ENCODE measurements at places on chromosomes 16 and 17.

- DNase-seq: no peak
These were observed 52.6 kb downstream of the CCDC57 start for GRCh38 chr17:82160075-82160474.

DNA sequence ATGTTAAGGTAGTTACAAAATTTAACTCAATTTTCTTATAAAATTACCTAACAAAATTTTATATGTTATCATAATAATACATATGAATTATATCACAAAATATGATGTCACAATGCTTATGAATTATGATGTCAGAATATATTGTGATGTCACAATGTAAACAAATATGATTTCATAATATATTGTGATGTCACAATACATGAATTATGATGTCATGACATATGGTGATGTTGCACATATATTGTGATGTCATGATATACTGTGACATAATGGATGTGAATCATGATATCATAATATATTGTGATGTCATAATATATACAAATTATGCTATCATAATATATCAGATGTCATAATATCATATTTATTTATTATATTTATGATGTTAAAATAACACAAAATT lies 1879.9 kb downstream of the TP53TG3F start:
- no peak for DNase-seq

DNA sequence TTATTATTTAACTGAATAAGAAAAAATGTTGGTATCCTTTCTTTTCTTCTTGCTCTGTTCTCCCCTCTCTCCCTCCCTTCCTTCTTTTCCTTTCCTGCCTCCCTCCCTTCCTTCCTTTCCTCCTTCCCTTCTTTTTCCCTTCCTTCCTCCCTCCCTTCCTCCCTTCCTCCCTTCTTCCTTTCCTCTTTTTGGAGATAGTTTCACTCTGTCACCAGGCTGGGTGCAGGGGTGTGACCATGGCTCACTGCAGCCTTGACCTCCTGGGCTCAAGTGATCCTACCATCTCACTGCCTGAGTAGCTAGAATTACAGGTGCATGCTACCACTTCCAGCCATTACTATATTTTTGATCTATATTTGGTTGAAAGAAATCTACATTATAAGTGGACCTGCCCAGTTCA lies 5.7 kb upstream of the RUSF1 start:
- no peak for DNase-seq

DNA sequence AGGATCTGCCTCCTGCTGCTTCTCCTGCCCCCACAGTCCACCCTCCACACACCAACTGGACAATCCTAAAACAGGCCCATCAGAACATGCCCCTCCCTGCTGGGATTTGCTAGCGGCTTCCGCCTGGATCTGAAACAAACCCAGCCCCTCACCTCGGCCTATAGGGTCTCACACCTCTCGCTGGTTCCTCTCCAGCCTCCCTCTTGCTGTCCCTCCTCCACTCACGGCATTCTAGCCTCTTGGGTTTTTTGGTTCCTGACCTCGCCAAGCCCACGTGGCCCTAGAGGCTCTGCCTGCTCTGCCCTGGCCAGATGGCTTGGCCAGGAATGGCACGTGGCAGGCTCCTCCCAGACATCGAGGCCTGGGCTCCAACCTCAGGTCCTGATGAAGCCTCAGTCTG lies 15.7 kb upstream of the MTSS2 start:
- DNase-seq: no peak

DNA sequence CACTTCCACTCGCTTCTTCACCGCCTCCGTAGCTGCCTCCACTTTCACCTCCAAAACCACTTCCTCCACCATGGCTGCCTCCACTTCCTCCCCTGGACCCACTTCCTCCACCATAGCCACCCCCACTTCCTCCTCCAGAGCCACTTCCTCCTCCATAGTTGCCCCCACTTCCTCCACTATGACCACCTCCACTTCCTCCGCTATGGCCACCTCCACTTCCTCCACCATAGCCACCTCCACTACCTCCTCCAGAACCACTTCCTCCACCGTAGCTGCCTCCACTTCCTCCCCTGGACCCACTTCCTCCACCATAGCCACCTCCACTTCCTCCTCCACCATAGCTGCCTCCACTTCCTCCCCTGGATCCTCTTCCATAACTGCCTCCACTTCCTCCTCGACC lies 4.5 kb downstream of the KRT9 start:
- no peak for DNase-seq

- DNase-seq: no peak
These were observed 883.3 kb downstream of the CDH11 start for GRCh38 chr16:64238571-64238970.

- DNase-seq: no peak
These were observed 203.0 kb upstream of the DYNLRB2 start for GRCh38 chr16:80337786-80338185.

DNA sequence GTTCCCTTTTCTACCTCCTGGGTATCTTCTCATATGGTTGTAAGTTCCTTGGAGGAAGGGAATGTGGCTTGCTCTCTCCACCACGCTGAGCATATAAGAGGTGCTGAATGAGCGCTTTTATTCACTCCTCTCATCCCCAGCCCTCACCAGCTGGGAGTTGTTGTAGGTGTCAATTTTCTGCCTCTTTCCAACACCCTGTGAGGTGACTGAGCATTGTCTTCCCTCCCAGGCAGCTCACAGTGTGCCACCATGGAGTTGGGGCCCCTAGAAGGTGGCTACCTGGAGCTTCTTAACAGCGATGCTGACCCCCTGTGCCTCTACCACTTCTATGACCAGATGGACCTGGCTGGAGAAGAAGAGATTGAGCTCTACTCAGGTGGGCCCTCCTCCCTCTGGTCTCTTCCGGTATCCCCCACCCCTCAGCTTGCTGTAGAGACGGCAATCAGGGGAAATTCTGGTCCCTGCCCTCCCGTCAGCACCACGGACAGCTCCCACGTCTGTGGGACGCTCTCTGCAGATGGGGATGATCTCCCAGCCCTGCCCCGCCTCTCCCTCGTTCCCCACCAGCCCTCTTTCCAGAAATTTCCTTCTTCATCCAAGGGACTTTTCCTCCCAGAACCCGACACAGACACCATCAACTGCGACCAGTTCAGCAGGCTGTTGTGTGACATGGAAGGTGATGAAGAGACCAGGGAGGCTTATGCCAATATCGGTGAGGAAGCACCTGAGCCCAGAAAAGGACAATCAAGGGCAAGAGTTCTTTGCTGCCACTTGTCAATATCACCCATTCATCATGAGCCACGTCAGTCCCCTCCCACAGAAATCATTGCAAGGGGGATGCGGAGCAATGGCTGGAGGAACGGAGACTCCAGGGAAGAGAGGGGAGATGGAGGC lies 18.3 kb downstream of the CIITA start:
- DNase-seq: no peak

GRCh38 chr17:51710634-51710979 lies 447.9 kb downstream of the CA10 start:
- DNase-seq: no peak

- no peak for DNase-seq
These were observed 254.8 kb downstream of the SEC14L1 start for GRCh38 chr17:77395501-77396048.

DNA sequence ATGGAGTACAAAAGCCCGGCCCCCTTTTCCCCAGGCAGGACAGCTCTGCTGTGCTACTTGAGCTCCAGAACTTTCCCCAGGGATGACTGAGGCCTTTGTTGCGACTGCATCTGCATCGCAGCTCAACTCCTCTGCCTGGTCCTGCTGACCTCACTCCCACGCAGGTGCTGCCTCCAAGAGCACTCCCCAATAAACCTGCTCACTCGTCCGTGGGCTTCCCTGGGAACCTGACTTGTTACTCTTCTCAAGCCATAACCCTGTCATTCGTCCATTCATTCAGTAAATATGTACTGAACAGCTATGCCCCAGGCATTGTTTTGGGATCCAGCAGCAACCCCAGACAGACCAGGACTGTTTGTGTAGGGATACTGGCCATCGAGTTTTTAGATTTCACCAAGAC lies 11.6 kb upstream of the RMI2 start:
- DNase-seq: no peak

- DNase-seq: no peak
These were observed 7.1 kb downstream of the HAS3 start for GRCh38 chr16:69112285-69113129.

DNA sequence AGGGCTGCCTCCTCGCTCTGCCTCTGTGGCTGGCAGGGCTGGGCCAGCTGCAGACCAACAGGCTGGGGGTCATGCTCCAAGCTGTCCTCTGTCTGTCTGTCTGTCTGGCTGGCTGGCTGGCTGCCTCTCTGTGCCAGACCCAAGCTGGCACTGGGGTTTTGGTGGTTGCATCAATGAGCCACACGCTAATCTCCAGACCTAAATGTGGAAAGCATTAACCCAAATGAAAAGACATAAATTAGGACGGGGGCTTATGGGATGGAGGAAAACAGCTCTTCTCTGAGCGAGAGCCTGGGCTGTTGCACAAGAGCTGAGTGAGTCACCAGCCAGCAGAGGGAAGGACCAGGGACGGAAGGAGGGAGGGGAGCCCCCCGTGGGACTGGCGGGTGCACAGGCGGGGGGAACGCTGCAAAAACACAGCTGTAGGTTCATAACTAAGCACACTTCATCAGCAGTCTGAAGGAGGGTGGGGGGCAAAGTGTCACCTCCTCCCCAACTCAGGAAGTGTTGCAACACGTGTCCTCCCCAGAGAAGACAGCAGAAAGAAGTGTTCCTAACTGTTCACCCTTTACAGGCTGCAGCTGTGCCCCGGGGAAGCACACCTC lies 83.4 kb downstream of the GAS7 start:
- peak; percentile 57 for DNase-seq

- DNase-seq: no peak
These were observed 24.4 kb downstream of the DHRS7C start for GRCh38 chr17:9766970-9767369.

- DNase-seq: no peak
These were observed 278.6 kb downstream of the ABCC12 start for GRCh38 chr16:47877166-47877565.

GRCh38 chr17:58007781-58008706 lies 998 bp upstream of the SRSF1 start:
- DNase-seq: no peak

- DNase-seq: no peak
These were observed 10.4 kb upstream of the KATNB1 start for GRCh38 chr16:57725151-57725550.

DNA sequence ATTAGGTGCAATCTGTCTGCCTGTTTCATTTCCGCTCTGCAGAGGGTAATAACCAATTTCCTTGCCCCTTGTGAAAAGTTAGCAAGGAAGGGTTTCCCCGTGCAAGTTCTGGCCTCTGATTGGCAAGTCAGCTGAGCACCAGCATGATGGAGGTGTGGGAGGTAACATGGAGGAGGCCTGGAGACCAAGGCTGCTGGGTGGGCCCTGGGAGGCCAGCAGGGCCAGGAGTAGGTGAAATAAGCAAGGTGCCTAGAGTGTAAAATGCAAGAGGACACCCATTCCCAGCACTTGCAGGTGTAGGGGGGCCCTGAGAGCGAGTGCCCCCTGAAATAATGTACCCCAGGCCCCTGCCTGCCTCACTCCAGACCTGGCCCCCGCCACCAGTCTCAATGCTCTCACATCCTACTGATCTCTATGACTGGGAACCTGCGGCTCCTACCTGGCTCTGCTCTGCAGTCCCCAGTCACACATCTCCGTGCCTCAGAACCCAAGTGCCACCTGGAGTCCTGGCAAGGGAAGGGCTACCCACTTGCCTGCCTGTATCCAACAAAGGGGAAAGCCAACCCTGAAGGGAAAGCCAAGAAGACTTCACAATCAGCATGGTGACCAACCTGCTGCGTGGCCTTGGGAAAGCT lies 116.2 kb downstream of the C16orf78 start:
- no peak for DNase-seq

DNA sequence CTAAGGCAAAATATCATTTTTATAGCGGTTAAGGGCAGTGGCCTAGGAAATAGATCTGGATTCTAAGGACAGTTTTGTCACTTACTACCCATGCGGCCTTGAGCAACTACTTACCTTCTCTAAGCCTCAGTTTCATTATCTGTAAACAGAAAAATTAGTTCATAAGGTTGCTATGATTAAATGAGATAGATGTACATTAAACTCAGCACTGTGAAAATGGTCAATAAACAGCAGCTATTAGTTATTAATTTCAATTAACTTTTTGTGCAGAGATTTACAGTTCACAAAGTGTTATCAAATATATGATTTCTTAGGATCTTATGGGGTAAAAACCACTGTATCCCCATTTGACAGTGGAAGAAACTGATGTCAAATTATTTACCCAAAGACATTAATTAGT lies 135.5 kb upstream of the CORO6 start:
- DNase-seq: no peak

DNA sequence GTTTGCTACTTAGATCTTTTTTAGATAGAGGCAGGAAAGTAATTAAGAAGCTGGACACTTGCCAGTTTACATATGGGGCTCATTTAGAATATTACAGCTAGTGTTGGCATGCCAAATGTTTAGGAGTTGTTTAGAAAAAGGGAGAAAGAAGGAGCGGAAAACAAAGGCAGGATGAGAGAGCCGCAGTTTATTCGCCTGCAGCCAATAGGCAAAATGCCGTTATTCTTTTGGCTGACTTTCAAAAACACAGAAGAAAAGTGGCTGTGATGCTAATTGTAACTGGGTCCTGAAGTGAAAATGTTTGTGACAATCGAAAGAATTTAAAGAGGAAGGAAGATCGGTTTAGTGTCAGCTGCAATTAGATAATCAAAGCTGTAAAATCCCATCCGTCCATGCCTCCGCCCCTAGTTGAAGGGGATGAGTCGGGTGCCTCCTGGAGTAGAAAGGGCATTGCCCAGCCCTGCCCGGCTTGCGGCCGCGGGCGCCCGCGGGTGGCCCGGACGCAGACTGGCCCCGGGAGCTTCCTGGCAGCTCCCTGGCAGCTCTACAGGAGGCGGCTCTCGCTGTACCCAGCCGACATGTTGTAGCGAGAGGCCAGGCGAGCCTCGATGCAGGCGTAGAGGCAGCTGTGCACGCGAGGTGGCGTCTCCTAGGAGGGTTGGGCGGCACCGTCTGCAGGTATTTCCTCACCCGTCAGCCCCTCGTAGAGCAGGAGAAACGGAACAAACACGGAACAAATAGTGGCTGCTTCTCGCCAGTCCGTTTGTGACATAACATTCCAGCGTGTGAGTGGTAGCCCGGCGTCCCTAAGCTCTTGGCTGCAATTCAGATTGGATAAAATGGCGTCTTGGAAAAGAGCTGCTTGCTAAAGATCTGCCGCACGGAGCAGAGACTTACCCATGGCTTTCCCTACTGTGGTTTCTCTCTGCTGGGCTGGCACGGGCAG lies 82.2 kb downstream of the TNRC6C start:
- no peak for DNase-seq

- DNase-seq: no peak
These were observed 22.7 kb downstream of the LCMT1 start for GRCh38 chr16:25134166-25134700.
